ENCODE measurements at places on chromosomes 5 and 9.

GRCh38 chr5:62596691-62597090 lies 18.1 kb downstream of the LRRC70 start:
- no peak for DNase-seq

GRCh38 chr5:127832067-127832466 lies 128.9 kb downstream of the CCDC192 start:
- no peak for DNase-seq

GRCh38 chr5:122882831-122883230 lies 37.4 kb downstream of the SNX24 start:
- DNase-seq: no peak

DNA sequence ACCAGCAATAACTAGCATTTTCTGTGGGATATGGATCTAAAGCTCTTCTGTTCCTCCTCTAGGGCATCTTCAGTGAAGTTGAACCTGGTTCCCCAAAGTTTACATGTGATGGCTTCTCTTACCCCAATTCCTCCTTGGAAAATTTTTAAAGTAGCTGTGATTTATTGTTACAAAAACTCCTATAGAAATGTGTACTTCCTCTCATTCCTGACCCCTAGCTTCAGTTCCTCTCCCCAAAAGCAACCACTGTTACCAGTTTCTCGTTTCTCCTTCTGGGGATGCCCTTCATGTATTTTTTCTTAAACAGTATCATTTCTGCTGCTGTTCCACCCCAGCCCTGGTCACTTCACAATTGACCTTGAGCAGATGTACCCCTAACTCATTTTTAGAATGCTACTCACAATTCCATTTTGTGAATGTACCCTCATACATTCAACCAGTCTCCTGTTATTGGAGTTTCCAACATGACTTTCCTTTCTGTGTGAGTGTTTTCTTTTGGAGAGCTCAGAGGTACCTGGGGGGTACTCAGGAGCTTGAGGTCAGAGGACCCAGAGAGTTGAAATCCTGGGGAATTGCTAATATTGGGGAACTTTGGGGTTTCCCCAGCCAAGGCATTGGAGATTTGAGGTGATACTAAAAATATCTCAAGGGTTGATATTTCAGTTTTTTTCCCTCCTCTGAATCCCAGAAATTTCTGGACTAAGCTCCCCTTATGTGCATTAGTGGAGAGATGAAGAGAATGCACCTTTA lies 18.6 kb upstream of the GLRX start:
- no peak for DNase-seq

DNA sequence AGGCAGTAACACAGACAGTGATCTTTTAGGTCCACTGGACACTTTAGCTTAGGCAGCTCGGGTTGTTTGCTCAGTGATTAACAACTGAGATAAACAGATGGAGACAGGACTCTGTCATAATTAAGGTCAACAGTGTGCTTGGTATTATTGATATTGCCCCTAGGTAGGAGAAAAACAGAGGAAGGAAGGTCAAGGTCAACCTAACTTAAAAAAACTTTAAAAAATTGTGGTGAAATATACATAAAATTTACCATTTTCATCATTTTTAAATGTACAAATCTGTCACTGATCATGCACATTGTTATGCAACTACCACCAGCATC lies 2.1 kb upstream of the HSPA4 start:
- DNase-seq: no peak

DNA sequence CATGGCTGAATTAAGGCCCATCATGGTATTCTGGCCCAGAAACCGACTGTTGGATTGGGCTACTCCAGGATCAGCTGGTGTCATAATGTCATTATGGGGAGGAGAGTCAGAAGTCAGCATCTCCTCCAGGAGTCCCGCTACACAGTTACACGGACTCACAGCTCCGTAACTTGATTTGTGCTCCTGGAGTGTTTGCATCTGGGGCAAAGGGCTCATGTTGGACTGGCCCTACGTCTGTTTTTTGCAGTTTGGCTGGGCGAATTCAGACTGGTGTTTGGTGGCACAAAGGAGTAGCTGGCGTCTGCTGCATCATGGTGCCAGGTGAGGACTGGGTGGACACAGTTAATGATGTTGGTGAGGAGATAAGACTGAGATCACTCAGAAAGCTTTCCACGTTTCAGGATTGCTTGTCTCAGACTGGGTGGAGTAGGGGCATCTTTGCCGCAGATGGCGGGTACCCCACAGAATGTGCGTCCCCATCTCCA lies 31.3 kb downstream of the OR2V1 start:
- no peak for DNase-seq

DNA sequence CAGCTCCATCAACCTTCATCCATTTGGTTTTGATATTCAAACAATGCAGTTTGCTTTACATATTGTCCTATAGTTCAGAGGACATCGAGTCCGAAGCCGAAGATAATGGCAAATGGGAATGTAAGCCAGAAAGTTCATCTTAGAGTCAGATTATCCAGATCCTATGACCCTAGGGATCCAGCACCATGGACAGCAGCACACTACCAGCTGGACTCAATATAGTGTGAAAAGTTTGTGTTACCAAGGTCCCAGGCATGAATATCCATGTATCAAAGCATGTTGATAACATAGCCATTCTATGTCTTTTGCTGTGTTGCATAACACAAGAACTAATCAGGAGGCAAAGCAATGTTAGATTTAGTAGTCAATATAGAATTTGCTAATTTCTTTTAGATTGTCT lies 46.3 kb downstream of the FSTL4 start:
- no peak for DNase-seq

GRCh38 chr5:130528474-130528873 lies 624.2 kb downstream of the CHSY3 start:
- DNase-seq: no peak

GRCh38 chr9:106286249-106286648 lies 576.7 kb upstream of the ZNF462 start:
- DNase-seq: no peak

DNA sequence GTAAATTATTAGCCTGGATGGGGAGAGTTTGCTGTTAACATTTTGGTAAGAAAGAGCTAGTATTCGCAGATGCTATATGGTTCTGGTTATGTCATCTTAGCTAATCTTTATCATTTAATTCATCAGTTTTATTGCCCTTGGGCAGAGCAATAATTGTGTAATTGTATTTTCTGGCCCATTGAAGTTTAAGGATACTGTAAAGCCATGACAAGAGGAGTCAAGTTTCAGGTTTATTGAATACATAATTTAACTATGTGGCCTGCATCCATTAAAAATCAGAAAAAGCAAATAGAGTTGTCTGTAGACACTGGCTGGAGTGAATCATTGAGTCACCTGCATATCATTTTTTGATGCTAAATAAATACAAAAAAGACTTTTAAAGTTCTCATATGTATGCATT lies 255.8 kb downstream of the PRELID2 start:
- no peak for DNase-seq

- no peak for DNase-seq
Measured at GRCh38 chr5:38188591-38188990, 69.8 kb upstream of the EGFLAM start.

DNA sequence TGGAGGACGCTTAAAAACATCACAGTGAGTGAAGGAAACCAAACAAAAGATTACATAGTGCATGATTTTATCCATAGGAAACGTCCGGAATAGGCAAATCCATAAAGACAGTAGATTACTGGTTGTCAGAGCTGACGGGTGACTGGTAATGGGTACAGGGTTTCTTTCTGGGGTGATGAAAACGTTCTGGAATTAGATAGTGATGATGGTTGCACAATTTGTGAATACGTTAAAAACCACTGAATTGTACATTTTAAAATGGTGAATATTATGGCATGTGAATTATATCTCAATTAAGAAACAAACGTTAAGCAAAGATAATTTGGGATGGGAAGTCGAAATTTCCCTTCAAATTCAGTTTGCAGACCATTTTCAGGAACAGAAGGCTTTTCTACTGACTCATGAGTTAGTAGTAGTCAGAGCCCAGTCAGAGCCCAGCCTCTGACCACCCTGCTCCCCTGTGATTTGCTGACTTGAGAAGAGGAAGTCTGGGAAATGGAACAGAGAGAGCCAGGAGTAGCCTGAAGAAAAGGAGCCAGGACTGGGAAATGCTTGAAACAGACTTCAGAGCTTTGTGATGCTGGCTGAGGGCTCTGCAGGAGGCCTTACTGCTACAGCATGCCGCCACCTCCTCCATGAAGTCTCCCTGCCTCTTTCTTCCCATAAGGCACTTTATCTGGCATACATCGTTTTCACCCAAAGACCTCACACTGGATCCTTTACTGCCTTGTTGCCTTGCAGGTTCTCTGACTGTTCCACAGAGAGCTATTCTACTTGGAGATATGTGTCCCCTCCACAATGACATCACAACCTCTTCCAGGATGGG lies 46.4 kb upstream of the CTNNA1 start:
- no peak for DNase-seq

GRCh38 chr5:176994460-176995121 lies 12.0 kb downstream of the UIMC1 start:
- DNase-seq: no peak

DNA sequence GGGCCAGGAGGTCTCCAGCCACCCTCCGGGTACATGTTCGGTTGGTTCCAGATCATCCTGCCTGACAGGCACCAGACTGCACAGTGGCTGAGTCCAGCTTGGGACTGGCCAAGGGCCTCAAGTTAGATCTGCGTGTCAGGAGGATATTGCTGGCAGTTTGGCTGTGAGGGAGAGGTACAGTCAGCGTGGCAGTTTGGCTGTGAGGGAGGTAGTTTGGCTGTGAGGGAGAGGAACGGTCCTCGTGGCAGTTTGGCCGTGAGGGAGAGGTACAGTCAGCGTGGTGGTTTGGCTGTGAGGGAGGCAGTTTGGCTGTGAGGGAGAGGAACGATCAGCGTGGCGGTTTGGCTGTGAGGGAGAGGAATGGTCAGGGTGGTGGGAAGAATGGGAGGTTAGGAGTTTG lies 39.0 kb downstream of the CACNA1B start:
- DNase-seq: no peak

- DNase-seq: no peak
Measured at GRCh38 chr9:115643948-115644727, 509.5 kb upstream of the PAPPA start.

- DNase-seq: no peak
Measured at GRCh38 chr9:8364026-8364752, 564.6 kb upstream of the DMAC1 start.

DNA sequence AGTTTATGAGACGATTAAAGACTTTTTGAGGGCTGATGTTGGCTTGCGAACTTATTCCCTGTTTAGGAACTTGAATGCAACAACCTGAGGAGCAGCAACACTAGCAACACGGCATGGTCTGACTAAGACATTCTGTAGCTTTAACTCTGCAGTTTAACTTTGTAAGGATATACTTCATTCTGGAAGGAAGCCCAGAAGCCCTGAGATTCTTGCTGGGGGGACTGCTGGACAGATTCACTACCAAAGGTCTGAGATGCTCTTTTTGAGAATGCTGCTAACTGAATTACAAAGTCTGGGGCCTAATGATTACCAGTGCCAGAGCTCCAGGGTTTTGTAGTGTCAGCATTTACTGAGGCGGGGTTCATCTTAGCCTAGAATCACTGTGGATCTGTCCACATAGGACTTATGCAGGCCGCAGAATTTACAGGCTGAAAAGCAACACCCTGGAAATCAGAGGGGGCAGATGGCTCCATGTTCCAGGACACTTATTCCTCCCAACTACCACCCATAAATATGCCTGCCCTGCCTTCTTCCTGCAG lies 537.1 kb upstream of the CDH18 start:
- DNase-seq: no peak

- DNase-seq: peak; percentile 45
Measured at GRCh38 chr5:176810081-176810597, at the start of gene UNC5A. Gene UNC5A, plus strand, starts transcription at chr5:176810559. Its CDS starts 192 bp downstream, at chr5:176810751.

GRCh38 chr9:115114546-115114945 lies 3.4 kb downstream of the TNC start:
- no peak for DNase-seq

GRCh38 chr5:5141625-5142525 lies 1.7 kb downstream of the ADAMTS16 start:
- DNase-seq: peak; percentile 26

DNA sequence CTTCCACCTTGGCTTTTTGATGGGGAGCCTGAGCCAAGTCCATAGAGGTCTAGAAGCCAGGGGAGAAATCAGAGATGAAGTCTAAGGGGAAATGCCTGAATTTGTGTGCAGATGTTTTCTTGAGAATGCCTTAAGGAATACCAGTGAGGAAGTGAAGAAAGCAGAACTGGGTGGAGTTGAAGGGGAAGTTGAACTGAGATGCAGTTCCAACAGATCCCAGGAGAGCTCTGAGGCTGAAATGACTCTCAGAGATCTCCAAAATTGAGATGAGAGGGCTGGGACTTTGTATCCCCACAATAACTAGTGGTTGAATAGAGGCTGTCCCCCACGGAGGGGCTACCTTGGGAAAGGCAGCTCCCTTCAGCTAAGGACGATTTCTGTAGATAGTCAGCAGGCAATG lies 197.1 kb downstream of the ZNF462 start:
- no peak for DNase-seq

- DNase-seq: no peak
Measured at GRCh38 chr9:88571419-88571818, 36.4 kb downstream of the NXNL2 start.

DNA sequence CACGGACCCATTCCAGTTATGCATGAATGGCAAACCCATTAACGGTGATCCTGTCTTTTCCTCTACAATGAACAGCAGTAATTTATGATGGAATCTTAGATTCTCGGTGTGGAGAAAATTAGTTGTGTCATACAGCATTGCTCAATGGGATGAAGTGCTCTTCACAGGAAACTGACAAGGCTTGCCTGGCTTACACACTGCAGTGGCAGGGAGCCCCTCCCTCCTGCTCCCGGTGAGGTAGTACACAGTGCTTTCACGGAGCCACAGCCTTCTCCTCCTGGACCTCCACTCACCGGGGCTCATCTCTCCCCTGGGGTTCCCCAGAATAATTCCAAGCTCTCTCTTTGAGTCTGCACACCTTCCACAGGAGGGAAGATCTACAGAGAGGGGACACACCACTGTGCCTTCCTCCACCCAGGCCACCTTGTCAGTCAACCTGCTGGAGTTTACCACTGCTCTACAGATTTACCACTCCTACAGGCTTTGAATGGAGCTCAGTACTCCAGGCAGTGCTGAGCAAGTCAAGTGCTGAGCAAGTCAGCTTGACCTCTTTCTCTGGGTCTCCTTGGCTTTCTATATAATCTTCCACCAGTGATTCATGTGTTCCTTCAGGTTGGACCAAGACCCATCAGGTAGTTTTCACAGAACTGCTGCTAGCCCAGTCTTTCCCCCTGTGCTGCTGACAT lies 59.1 kb upstream of the TBC1D2 start:
- DNase-seq: no peak

DNA sequence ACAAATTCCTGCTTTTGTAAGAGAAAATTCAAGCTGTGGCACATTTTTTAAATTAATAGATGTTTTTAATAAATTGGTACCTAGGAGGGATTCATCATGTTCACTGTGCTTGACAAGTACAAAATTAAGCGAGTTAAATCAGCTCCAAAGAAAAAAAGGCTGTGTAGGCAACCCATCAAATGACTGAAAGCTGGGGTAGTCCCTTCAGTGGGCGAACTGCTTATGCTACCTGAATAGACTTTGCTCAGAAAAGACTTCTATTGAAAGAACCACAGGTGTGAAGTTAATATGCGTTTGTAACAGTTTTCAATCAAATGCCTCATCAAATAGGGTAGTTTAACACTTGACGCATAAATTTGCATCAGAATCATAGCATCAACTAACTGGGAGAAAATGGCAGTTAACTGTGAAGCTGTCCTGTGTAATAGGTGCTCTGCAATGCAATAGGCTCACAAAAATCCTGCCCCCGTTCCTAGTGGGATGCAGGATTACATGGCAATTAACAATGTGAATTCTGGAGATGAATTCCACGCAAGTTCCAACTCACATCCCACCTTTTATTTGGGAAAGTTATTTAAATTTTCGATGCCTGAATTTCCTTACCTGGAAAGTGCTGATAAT lies 14.4 kb upstream of the ARL15 start:
- DNase-seq: no peak

Measured in activated T-cell treated with anti-CD3 and anti-CD28 coated beads for 24 hours (primary cell).